K562 (cell line): ENCODE measurements at places on chromosomes 6 and 20. TPM values are rescaled to one million over a fixed set of nuclear protein-coding genes. Genes with fewer than 3 reads are reported as not detected.

The FAM83C gene
- not detected in 2 replicates for total RNA-seq

The TFAP2A gene
- total RNA-seq = 0.40 and 0.53 TPM in 2 replicates

The HLA-DMB gene
- total RNA-seq = 0.18 and 0.38 TPM in 2 replicates

The ELOVL4 gene
- not detected in 2 replicates for total RNA-seq

The NKX2-4 gene
- not detected in 2 replicates for total RNA-seq
